ENCODE measurements at places on chromosomes 4 and X.

DNA sequence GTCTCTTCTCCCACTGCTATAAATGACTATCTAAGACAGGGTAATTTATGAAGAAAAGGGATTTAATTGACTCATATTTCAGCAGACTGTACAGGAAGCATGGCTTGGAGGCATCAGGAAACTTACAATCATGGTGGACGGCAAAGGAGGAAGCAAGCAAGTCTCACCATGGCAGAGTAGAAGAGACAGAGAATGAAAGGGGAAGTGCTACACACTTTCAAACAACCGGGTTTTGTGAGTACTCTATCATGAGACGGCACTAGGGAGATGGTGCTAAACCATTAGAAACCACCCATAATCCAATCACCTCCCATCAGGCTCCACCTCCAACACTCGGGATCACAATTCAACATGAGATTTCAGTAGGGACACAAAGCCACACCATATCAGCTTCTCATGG, 11.1 kb downstream of the UBE2NL start:
- DNase-seq, result no peak

GRCh38 chrX:65821721-65822496, 154.5 kb downstream of the MSN start:
- no peak for DNase-seq

DNA sequence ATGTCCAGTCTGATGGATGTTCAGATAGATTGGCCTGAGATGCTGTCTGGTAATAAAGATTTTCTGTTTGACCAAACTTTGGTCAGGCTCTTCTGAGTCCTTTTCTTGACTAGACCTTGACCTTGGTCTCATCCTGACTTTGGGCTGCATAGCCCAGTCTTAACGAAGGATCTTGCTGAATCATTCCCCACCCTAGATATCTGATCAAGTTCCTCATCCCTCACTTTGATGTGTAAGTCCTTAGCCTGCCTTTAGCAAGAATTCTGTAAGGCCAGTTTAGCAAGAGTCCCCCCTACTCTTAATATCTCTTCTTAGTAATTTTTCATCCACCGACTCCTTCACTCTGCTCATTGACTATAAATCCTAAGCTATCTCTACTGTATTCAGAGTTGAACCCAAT, 244.4 kb upstream of the JADE1 start:
- no peak for DNase-seq

- DNase-seq, result no peak
Observed at GRCh38 chr4:74329307-74329706, 21.0 kb downstream of the EPGN start.

DNA sequence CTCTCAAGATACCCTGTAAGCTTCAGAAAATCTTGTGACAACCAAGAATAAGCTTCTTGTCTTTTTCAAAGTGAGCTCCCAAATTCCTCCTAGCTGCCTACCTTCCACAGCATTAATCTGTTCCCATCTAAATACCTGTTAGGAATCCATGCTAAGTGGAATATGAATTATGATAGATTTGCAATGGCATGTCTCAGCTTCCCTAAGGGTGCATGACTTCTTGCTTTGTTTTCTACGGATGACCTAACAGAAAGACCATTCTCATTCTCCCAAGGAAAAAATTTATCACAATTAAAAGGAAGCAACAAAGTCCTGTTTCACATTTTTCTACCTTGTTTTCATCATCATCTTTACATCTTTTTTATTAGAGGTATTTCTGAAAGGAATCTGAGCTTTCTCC, 532.7 kb downstream of the GRXCR1 start:
- DNase-seq, result no peak

DNA sequence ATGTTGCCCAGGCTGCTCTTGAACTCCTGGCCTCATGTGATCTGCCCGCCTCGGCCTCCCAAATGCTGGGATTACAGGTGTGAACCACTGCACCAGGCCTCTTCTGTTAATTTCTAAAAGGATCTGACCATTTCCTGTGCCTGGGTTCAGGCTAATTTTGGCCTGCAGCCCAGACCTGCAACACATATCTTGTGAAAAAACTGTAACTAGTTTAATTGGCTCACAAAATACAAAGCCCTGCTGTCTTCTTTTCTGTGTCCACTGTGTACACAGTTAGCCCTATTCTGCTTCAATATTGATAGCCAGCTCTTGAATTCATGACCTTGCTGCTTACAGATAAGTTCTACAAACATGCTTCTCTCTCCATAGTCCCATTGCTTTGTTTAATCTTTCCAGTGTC, 753.5 kb downstream of the PDHA2 start:
- DNase-seq, result no peak

DNA sequence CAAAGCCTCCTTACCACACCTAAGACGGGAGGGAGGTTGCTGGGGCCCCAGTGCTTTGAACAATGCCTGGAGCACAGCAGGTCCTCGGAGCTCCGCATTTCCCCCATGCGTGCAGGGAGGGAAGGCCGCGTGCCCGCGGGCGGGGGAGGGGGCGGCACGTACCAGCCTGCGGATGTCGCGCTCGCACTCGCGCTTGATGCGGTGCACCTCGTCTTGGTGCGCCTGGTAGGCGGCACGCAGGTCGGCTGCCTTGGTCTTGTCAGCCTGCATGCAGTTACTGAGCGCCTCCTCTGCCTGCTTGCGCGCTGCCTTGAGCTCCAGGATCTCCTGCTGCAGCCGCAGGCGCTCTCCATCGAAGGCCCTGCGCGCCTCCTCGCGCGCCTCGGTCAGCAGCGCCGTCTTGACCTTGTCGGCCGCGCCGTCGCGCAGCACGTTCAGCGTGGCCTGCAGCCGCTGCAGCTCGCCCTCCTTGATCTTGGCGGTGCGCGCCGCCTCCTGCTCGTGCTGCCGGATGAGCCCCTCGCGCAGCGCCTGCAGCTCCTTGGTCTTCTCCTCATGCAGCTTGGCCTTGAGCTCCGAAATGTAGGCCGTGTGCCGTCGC, 87.2 kb upstream of the C4orf50 start:
- DNase-seq, result no peak

DNA sequence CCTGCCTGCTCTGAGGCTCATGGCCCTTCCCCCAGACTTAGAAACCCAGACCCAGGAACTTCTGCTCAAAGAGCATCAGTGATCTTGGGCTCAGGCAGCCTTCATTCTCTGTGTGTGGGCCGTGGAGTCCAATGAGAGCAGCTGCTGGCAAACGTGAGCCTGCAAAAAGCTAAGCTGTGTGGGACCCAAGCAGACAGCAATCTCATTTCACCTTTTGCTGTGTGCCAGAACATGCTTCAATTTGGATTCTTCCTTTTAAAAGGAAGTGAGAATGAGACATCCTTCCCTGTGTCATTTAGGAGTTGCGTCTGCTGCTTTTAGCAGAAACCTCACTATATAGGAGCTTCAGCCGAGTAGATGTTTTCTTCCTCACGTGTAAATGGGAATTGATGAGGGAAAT, 238.5 kb downstream of the EVC2 start:
- DNase-seq, result no peak

DNA sequence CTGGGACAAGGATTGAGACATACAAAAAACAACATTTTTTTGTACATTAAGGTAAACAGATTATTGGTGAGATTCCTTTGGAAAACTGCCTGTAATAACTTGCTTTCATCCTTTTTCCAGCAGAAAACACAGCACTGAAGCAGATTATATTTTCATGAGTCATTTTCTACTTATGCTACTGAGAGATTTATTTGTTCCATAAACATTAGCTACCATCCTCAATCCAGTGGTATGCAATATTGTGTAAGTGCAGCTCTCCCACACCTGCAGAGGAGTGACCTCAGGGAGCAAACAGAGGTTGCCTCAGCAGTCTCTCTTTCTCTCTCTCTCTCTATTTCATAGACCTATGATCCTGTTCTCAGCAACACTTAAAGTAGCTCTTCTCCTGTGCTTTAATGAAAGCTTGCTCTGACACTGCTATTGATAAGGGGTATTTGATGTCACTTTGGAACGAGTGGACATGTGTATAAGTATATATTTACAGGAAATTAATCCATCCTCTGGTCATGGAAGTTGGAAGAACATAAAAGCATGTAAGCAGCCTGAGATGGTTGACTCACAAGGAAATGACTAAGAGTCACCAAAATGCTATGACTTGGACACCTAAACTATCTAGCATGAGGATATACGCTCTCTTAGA, 163.7 kb upstream of the SPANXC start:
- DNase-seq, result no peak

- DNase-seq, result no peak
Observed at GRCh38 chrX:118694638-118695037, 32.8 kb upstream of the IL13RA1 start.

- DNase-seq, result no peak
Observed at GRCh38 chr4:122896270-122896669, 26.1 kb downstream of the NUDT6 start.

GRCh38 chr4:138310991-138311390, 68.8 kb upstream of the SLC7A11 start:
- no peak for DNase-seq

DNA sequence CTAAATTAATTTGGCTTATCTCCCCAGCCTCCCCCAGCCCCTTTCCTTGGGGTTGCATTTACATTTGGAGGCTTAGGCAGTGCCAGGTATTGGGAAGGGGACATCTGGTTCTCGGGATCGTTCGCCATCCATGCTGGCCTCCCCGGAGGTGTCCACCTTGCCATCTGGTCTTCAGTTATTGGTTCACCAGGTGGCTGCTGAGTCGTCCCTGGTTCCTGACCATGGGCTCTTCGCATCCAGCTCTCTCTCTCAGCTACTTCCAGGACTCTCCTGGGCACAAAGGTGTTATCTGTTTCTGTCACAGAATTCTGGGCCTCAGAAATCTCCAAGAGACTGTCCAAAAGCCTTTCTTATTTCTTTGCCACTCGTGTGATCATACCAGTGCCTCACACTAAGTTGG, 75.4 kb upstream of the SCOC start:
- peak; percentile 31 for DNase-seq

DNA sequence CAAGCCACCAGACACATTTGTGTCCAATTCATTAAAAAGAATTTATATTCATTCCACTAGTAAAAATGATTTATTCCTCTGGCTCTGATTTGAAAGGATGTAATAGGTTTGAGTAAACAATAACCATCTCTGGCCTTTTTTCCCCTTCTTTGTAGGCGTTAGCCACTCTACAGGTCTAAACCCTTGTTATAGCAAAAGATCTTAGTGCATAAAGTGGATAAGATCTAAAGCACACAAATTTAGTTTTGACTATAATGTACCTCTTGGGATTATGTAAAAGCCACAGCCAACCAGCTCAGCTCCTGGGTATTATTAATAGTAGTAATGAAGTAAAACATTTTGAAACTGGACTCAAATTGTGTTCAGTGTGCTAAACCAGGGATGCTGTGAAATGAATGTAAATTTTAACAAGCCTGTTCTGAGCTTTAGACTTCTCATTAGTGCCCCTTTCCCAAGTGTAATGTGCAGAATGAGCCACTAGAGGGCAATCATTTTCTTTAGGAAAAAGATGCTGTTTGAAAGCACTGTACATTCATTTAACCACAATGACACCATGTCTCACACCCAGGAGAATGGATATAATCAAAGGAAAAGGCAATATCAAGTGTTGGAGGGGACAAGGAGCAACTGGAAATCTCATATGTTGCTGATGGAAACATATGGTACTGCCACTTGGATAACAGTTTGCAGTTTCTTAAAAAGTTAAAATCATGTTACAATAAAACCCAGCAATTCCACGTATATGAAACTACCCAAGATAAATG, 69.7 kb downstream of the KLHL8 start:
- peak; percentile 60 for DNase-seq

GRCh38 chrX:42229533-42229932, 306.2 kb upstream of the CASK start:
- DNase-seq, result no peak

- DNase-seq, result peak; percentile 76
Observed at GRCh38 chr4:82799006-82799881, 648 bp upstream of the SCD5 start.

- no peak for DNase-seq
Observed at GRCh38 chr4:2878346-2878745, 34.7 kb downstream of the ADD1 start.

GRCh38 chrX:132277953-132278614, 58.8 kb upstream of the RAP2C start:
- no peak for DNase-seq

DNA sequence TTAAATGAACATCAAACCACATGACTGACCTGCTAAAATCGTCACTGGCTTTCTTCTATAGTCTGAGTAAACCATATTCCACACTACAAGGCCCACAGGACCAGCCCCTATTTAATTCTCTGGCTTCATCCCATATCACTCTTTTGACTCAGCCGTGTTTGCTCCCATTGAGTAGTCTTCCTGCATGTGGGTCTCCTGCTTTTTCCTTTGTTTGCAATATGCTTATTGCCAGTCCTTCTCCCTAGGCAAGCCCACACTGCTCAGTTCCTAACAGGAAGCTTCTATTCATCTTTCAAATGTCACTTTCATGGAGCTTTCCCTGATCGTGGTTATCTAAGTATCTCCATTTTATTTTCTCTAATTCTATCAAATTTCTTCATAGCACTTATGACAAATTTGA, 329.6 kb downstream of the RAPGEF2 start:
- DNase-seq, result no peak

GRCh38 chr4:26056406-26056805, 142.4 kb downstream of the SMIM20 start:
- no peak for DNase-seq

DNA sequence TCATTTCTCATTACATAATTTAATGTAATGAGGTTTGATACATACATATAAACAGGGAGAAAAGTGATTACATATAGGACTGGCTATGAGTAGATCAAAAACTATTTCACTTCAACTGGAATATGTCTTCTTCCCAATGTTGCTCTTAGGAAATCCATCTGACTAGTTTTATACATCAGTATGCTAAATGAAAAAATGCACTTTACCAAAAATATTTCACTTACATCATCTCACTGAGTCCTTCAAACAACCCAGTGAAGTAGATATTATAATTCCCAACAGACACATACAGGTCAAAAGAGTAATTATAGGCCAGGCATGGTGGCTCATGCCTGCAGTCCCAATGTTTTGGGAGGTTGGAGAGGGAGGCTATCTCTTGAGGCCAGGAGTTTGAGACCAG, 215.9 kb downstream of the MID1 start:
- no peak for DNase-seq

DNA sequence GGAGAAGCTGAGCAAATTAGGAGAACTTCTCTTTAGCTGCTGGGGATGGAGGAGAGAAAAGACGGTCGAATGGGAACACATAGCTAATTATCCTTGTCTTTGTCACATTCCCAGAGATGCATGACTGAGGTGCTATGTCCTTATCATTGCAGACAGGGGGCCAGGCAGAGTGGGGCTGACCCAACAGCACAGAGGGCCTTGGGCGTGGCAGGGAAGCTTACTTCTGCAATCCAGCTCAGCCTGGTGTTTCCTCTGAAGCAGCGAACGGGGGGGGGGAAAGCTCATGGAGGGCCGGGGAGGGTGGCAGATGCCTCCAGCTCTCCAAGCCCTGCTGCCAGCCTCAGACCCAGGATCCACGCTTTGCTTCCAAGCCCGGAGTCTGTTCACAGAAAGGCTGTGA, 50.8 kb upstream of the HOPX start:
- peak; percentile 94 for DNase-seq

DNA sequence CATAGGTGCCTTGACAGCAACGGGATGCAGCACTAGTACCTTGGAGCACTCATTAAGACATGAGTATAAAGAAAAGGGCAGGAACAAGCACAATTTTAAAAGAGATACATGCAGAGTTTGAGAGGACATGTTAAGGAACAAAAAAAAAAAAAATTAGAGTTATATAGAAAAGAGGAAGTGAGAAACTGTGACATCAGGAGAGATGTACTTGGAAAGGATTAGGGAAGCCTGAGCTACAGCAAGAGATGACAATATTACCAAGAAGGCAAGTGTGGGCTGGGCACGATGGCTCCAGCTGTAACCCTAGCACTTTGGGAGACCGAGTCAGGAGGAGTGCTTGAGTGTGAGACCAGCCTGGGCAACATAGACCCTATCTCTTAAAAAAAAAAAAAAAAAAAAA, 37.4 kb downstream of the GPR143 start:
- no peak for DNase-seq

GRCh38 chr4:69757464-69757863, 3.0 kb downstream of the SULT1B1 start:
- no peak for DNase-seq
